ENCODE measurements at places on chromosomes 7 and 10. TPM values are rescaled to one million over a fixed set of nuclear protein-coding genes. Genes with fewer than 3 reads are reported as not detected.
A peak's percentile ranks its signal among the peaks of the same experiment; 100 is the strongest.

The TAF3 gene
- 11.8 TPM for total RNA-seq

DNA sequence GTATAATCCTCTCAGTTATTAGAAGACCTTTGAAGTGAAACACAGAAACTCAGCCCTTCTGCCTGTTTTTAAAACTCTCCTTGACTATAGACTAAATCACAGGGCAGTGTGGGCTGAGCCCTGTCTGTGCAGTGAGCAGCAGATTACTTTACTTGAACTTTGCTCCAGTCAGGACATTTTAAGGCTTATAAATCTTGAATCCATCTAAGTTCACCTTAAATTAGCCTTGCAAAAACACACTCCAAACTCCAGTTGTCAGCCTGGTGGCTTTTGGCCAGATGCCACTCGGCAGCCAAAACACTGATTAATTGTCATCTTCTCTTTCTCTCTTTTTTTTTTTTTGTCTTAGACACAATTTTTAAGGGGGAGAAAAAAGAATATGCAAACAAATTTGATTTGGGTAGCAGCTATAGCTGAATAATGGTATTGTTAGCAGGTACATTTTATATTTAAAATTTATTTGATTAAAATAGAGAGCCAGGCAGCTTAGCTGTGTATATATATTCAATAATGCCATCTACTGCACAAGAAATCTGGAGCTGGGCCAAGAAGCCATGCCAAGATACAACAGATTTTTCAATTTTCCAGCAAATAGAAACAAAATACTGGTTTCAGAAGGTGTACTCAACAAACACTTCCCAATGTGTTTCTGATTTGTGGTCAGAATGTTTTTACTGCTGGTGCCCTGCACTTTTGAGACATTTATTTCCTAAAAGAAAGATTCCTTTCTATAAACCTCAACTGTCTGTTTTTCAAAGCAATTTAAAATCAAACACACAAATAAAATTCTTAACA is 247.7 kb downstream of the TFEC start:
- no peak for DNase-seq

DNA sequence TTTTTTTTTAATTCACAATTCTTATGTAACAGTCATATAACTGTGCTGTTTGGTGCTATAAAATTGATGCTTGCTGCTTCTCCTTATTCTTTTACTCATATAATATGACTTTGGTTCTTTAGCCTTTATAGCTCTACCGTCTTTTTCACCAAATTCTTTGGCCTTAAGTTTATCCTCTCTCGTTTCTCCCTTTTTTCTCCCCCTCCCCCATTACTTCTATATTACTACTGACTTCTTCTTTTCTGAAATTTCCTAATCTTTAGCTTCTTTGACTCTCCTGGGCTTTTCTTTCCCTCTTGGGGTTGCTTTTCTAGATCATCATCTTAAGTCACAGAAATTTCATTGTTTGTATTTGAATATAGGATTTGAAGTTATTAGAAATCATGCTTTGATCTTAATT is 3.8 kb downstream of the BCCIP start:
- DNase-seq, result no peak

GRCh38 chr10:51230887-51231585 is 156.7 kb downstream of the PRKG1 start:
- DNase-seq, result no peak

- DNase-seq, result no peak
Measured at GRCh38 chr10:103241262-103242011, 4.2 kb upstream of the RPEL1 start.

The POM121 gene
- total RNA-seq, result 15.5 TPM

- no peak for DNase-seq
Measured at GRCh38 chr10:114516356-114516755, 112.1 kb upstream of the AFAP1L2 start.

DNA sequence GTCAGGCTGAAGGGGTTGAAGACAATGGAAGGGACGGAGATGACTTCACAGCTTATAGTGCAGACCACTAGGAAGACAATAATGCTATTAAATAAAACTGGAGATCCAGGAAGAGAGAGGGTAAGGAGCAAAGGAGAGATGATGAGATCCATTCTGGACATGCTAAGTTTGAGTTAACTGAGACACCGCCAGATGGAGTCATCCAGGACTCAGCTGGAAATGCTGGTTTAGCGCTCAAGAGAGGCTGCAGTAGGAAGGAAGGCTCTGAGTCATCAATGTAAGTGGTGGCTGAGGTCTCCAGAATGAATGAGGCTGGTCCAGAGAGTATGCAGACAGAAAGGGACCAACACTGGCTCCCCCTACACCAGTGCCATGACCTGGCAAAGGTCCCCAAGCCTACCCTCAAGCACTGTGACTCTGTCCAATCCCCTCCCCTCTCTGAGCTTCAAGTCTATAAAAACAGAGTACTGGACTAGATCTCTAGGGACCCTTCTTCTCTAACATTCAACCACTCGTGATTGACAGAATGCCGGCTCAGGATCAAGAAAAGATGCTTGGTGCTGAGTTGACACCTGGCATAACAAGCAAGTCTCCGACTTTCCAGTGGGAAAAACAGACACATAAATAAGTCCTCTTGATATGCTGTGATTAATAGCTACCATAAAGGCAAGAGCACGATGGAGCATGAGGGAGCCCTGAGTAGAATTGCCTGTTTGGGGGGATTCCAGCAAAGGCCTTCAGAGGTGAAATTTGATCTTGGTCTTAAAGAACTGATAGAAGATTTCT is 8.9 kb downstream of the GFRA1 start:
- no peak for DNase-seq

GRCh38 chr10:101230183-101230917 is 1.1 kb upstream of the LBX1 start:
- DNase-seq, result no peak

DNA sequence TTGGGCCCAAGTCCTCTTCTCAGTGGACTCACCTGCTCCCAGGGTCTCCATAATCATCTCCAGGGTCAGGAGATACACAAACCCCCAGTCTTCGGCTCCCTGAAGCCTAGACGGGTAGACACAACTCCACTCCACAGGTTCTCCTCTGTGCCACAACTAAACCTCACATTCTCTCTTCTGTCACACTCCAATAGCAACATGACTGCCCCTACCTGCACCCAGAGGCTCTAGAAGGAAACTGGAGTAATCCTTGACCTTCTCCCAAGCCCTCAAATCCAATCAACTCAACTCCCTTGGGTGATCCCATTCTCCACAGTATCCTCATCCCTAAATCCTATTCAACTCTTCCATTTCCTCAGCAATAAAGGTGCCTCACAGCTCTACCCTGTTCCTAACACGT is 16.2 kb downstream of the HNRNPF start:
- DNase-seq, result peak; percentile 9

DNA sequence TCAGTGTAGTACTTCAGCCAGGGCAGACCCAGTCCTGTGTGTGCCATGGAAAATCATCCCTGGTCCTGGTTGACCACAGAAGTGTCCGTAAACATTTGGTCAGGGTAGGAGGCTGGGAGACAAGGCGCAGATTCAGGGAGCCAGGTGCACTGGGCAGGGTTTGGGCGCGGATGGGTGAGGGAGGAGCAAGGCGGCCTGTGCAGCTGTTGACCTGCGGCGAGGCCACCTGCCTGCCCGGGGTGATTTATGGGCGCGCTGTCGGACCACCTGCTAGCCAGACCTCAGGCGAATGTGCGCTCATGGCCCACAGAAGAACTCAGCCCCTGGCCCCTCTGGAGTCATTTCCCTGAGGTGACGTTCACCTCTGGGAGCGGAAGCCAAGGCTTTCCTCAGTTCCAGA is 6.6 kb downstream of the SFRP5 start:
- peak; percentile 25 for DNase-seq

- DNase-seq, result no peak
Measured at GRCh38 chr10:113420733-113421675, 131.8 kb upstream of the HABP2 start.

DNA sequence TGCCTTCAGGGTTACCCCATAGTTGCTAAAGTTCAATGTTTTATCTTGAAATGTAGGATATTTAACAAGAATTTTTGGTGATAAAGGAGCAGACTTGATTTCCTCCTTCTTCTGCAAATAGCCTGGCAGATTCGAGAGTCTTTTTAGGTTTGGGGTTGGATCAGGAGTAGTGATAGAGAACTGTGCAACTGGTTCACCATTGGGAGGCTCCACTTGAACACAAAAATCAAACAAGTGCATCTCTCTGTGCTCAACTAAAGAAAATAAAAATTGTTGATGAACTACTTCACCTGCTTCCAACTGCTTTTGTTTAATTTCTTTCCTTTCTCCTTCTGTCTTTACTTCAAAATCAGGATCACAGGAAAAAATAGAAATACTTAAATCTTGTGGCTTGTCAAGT is 58.5 kb downstream of the MACC1 start:
- no peak for DNase-seq

DNA sequence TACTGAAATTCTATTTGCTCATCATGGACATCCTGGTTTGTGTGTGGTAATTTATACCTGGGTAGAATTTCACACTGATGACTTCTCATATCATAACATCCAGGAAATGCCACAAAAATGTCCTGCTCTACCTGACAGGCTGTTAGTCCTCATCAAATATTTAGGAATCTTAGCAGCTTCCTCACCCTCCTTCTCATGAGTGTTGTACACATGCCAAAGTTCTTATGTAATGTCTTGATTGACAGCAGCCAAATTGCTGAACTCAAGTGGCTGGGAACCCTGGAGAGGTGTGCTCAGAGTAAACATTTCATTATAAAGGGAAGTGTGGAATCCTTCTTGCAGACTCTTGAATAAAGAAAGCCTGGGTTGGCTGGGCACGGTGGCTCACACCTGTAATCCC is 8.9 kb downstream of the EEPD1 start:
- no peak for DNase-seq

DNA sequence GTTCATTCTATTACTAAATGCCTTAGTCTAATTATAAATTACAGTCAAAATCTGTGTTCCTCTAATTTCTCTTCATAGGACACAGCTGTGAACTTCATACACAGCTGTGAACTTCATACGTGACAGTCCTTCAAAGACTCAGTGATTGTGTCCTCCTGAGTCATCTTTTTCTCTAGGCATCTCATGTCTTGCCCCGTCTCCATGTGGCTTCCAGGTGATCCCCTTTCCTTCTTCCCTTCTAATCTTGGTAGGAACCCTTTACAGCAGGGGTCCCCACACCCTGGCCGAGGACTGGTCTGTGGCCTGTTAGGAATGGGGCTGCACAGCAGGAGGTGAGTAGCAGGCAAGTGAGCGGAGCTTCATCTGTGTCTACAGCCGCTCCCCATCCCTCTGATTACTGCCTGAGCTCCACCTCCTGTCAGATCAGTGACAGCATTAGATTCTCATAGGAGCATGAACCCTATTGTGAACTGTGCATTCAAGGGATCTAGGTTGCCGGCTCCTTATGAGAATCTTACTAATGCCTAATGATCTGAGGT is 14.0 kb upstream of the EIF5AL1 start:
- DNase-seq, result no peak

The OR2A42 gene
- total RNA-seq, result not detected

DNA sequence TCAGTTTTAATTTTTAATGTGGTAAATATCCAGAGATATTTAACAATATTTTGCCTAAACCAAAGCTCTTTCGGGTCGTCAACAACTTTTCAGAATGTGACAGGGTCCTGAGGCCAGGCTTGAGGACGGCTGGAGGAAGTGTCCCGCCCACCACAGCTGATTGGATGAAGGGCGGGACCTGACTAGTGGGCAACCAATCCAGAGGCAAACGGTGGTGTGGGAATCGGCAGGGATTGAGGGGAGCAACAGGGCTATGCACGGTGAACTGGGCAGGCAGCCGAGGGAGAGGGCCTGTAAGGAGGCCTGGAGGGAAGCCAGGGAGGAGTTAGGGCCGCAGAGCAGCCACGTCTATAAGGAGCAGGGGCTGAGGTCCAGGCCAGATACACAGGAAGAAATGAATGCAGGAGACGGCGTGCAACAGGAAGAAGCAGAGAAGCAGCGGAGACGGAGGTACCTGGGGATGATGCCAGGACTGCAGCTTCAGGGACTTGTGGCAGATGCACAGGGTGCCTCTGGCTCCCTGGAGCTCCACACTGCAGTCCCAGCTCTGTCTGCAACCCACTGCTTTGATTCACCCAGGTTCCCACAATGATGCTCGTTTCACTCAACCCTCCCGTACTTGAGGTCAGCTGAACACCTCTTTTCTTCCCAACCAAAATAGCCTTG is 46.1 kb upstream of the ZMIZ1 start:
- DNase-seq, result peak; percentile 79

The PRKG1 gene
- total RNA-seq, result 28.1 TPM

The DMBT1 gene
- not detected for total RNA-seq

DNA sequence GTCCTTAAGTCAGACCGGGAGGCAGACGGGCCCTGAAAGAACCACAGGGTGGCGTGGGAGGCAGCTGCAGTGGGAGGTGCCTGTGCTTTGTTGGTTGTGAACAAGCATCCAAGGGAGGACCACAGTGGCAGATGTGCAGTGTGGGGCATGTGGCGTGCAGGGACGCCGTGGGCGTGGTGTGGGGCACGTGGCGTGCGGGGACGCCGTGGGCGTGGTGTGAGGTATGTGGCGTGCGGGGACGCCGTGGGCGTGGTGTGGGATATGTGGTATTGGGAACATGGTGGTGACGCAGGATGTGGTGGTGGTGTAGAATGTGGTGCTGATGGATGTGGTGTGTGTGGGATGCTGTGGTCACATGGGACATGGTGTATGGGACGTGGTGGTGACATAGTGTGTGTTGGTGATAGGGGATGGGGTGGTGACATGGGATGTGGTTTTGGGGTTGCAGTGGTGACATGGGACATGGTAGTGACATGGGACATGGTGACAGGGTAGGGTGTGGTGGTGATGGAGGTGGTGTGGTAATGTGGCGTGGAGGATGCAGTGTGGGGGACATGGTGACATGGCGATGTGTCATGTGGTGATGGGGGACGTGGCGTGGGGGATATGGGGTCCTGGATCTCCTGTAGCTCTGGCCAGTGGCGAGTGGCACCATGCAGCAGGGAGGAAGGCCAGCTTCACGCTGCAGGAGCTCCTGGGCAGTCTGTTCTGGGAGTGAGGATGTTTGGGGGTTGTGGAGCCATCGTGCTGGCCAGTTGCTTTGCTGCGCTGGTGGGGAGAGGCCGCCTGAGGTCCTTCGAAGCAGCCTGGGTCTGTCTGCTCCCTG is 78.8 kb downstream of the INPP5A start:
- DNase-seq, result no peak

DNA sequence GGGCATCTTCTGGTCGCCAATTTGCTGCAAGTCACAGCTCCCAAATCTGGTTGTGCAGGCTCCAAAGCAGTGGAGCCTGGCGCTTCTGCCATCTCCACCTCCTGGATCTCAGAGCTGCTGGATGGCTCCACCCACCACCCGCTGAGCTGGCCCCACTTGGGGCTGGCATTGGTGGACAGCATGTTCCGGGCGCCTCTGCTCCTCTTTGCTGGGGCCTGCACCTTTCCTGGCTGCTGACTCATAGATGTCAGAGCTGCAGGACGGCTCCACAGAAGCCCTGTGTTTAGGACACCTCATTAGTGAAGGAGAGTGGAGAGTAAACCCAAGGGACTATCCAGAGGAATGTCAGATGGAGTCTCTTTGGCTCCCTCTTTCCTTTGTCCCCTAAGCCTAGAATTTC is 27.4 kb downstream of the MAPK8 start:
- peak; percentile 42 for DNase-seq
